NCI-H1417 (cell line): ENCODE measurements at places on chromosomes 13 and 19.

DNA sequence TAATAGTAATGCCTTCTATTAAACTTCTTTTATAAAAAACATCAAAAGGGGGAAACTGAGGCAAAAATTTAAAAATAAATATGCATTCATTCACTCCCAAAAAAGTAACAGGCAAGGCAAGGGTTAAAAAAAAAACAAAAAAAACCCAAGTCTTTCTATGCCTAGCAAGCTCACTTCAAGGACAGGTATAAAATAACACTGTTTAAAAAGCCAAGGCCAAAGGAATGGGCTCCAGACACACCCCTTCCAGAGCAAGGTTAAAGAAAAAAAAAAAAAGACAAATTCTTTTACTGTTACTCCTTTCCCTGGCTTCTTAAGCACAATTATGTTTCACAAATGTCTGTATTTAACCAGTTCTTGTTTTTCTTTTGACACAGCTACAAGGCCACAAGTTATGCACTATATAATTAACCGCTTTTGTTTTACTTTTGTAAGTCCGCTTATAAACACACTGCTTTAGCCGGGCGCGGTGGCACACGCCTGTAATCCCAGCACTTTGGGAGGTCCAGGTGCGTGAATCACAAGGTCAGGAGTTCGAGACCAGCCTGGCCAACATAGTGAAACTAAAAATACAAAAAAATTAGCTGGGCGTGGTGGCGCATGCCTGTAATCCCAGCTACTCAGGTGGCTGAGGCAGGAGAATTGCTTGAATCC lies 3.6 kb downstream of the SIGLEC11 start:
- DNase-seq, result no peak

DNA sequence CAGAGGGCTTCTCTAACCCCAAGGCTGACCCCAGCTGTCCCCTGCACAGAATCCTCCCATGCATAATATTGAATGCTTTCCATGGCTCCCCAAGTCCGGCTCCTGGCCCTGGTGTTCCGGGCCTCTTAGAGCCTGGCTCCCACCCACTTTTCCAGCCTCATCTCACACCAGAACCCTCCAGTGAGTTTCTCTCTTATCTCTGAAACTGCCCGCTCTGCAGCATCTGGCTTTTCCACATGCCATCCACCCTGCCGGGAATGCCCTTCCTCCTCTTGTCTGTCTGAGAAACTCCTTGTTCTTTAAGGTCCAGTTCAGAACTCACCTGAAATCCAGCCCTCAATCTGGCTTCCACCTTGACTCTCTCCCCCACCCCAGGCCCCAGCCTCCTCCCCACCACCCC lies 6.8 kb downstream of the SYNGR4 start:
- DNase-seq, result no peak

DNA sequence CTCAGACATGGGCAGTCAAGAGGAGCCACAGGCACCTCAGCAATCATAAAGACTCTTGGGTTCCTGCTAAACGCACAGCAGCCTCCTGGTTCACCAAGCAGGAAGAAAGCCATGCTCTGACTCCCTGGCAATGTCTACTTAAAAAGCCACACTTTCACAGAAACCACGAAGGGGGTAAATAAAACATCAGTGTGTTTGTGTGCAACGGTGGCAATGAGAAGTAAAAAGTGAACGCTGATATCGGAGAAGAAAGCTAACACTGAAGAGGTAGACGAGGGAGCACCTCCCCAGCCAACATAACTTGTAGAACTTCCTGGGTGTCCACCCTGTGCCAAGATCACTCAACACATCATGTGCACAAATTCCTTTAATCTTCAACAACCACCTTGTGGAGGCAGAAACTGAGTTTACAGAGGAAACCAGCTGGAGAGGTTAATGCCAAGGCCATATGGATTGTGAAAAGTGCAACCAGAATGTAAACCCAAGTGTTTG lies 30.2 kb downstream of the HSPH1 start:
- DNase-seq, result no peak

DNA sequence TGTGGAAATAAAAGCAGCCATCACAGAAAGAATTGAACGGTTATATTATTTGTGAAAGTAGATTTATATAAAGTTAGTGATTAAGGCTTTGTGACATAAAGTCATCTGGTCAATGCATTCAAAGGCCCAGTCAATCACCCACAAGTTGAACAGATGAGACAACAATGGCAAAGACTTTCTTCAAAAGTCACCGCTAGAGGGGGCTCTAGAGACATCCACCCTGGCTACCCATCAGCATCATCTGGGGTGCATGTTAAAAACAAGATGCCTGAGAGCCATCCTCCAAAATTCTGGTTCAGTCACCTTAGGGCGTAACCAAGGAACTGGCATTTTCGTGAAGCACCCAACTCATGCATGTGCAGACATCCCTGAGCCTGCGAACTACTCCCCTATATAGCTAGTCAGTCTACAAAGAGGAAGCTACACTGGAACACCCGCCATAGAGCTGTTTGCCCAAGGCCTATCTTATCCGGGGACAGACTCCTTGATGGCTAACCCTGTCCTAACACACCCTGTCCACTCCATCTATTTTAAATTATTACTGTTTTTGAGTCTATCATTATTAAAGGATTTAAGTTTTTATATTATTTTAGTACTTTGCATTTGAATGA lies 970.5 kb downstream of the UQCRFS1 start:
- peak; percentile 7 for DNase-seq

- peak; percentile 32 for DNase-seq
These were observed 798.3 kb downstream of the GPC5 start for GRCh38 chr13:92196591-92197256.

- DNase-seq, result no peak
These were observed 9.4 kb upstream of the CACNG6 start for GRCh38 chr19:53982001-53982451.

DNA sequence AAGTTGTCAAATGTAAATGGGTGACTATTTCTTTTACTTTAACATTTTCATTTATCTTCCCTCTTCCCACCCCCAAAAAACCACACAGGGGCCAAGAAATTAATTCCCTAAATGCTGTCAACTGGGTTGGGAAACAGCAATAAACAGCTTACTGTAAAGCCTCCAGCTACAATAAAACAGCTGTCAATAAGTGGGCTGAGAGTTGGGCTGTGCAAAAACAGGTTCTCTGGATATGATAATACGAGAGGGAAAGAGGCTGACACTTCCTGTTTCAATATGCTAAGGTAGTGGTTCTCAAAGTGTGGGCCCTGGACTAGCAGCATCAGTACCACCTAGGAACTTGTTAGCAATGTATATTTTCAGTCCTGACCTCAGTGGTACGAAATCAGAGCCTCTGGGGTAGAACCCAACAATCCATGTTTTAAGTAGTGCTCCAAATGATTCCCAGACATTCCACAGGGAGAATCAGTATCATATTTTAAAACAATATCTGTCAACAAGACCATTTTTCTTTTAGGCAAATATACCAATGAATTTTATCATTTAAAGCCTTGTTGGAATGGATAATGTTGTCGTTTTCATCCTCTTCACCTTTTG lies 8.4 kb downstream of the PCDH9 start:
- no peak for DNase-seq

DNA sequence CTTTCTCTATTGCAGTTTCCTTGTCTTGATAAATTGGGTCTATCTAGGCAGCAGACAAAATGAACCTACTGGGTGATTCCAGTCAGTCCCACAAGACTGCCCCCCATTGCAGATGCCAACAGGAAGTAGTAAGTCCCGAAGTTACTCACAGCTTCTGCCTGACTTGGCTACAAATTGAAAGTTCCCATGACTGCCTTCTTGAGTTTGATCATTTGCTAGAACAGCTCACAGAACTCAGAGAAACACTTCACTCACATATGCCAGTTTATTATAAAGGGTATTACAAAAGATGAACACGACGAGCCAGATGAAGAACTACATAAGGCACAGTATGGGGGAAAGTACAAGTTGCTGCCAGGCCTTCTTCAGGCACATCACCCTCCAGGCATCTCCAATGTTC lies 50.0 kb downstream of the TEX26 start:
- no peak for DNase-seq

DNA sequence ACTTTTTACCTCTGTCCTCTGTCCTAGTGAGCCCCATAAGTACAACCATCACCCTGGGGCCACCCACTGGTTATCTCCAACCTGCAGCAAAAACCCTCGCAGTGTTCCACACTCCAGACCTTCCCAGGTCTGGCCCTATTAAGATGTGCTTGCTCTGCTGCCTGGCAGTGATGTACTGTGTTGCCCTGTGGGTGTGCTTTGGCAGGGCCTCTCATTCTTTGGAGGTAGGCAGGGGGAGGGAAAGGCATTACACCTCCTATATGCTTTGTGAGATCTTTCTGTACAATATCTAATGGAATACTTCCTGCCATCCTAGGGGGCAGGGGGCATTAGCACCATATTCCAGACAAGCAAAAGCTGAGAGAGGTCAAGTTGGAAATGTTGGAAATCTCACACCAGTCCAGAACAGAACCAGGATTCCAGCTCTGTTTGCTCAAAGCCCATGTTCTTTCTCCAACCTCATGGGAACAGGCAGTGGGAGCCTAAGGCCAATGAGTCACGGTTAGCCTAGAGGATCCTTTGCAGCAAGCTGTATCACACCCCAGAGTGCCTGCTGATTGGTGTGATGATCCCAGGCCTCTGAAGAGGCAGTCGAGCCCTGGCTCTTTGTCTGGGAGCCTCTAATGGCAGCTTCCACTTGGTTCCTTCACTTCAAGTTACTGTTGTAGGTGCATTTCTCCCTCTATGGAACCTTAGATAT lies 59.7 kb upstream of the UBL3 start:
- DNase-seq, result no peak

DNA sequence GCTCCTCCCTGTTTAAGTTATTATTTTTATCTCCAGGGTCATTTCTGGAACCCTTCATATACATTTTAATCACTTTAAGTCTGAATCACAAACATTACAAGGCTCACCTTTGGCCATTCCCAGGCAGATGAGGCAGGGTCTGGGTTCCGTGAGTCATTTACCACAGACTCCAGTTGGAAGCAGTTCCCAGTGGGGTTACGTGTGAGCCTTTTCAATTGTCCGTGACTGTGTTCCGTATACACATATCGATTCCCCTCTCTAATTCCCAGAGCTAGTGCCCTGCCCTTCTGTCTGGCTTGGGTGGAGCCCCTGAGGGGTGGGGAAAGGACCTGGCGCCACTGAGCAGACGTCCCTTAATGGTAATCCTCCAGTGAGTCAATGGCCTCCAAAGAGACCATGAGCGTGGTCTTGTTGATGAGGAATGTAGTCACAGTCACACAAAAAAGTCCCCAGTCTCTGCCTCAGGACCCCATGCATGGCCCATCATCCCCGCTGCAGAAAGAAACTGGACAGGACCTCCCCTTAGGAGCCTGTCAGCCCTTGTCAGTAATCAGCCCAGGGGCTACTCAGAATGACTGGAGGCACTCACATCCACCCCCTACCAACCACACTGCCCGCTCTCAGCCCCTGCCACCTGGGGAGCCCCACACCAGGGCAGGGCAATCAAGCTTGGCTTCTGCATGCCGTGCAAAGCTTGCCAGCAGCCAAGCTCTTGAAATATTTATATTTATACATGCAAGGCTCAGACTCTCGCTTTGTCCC lies 144.4 kb downstream of the ZIC5 start:
- DNase-seq, result peak; percentile 87

DNA sequence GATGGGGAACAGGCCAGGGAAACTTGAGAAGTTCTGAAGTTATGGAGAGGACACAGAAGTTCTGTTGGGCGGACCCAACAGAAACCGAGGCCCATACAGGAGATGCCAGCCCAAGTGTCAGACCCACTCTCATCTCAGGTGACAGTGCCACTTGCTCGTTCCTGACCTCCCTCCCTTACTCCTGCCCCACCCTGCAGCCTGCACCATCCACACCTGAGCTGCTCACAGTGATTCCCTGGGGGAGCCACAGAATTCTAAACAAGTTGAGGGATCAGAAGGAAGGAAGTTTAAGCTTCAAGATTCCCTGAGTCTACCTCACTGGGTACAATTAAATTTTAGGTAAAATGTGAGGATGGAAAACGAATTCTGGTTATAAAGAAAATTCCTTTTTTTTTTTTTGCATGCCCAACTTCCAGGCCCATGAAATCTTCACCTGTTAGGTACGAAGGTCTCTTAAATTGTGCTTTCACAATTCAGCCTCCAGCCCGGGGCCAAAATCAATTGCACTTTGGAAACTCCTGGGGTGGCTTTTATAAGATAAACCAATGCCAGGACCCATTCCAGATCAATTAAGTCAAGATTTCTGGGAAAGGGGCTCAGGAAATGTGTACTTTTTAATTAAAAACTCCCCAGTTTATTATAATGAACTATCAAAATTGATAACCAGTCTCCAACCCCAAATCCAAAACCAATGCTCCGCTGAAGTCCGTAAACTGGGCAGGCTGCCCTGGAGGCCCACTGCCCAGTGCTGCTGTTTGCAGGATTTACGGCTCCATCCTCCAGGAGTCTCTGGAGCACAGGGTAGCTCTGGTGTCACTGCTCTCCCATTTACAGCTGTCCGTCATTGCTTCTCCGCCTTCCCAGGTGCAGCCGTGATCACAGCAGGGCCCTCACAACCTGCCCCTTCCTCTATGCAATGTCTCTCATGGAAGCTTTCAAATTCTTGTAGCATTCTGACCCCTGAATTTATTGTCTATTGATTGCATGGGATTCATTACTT lies 643.5 kb downstream of the UQCRFS1 start:
- DNase-seq, result no peak

DNA sequence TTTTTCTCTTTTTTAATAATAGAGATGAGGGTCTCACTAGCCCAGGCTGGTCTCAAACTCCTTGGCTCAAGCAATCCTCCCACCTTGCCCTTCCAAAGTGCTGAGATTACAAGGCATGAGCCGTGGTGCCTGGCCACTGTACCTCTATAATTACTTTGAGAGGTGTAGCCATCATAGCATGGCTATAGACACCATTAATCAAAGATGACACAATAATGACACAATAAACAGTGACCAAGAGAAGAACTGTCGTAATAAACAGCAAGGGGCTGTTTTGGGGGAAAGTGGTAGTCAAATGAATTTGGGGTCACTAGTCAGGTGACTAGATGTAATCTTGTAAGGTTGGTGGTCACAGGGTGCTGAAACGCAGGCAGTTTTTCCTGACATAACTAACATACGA lies 30.4 kb downstream of the KLF5 start:
- peak; percentile 56 for DNase-seq

DNA sequence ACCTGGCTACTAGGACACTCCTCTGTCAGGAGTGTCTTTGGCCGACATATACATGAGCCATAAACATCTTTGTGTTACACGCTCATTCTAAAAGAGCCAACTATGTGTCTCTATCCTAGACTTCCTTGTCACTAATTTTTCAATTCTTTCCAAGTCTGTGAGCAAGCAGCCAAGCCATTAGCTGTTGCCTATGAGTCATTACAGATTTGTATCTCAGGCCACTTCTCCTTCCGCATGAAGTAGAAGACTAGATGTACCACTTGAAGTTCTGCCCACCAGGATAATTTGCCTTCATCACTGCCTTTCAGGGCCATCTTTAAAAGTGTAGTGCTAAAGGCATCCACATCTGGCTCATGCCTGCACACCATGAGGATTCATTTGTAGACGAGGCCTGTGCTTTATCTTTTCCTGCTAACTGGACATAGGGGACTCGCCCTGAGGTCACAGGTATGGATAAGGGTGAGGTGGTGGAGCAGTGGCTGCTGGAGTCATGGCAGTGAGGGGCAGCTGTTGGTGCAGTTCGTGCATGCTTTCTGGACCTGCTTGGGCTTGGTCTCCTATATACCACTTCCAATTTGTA lies 126.1 kb upstream of the KL start:
- no peak for DNase-seq
